ENCODE measurements at places on chromosomes 2 and 18.

DNA sequence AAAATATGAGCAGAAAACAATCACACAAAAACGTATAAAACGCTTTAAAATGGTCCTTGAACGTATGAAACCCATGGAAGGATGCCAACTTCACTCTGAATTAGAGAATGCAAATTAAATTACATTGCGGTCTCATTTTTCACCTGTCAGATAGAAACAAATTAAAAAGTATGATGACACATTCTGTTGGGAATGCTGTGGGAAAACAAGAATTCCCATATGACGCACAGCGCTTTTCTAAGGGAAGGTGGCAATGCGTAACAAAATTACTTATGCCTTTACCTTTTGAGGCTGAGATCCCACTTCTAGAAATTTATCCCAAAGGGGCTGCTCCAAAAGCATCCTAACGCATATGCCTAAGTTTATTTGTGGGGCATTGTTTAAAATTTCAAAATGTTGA lies 3.8 kb upstream of the RPS7 start:
- no peak for DNase-seq

DNA sequence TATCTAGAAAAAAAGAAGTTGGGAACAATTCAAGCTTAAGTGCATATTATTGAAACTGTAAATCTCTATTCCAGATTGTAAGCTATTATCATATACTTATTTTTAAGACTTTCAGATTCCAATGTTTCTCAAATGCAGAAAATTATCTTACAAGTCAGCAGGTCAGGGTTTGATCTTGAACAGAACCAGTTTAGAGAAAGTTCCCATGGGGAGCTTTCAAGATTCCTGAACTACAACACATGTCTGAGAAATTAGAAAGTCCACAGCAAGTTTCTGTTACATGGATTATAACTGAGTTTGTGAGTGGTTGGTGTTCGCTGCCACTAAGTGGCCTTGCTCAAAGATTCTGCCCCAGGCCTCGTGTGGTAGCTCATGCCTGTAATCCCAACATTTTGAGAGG lies 31.6 kb upstream of the SP3 start:
- no peak for DNase-seq

- peak; percentile 64 for DNase-seq
Observed at GRCh38 chr2:38115216-38116032, 39.5 kb upstream of the CYP1B1 start.

GRCh38 chr2:141105763-141106162 lies 1025.1 kb downstream of the LRP1B start:
- no peak for DNase-seq

- DNase-seq = no peak
Observed at GRCh38 chr2:141513853-141514252, 617.0 kb downstream of the LRP1B start.

GRCh38 chr2:151193576-151193975 lies 68.1 kb downstream of the RBM43 start:
- no peak for DNase-seq
